Lung (tissue), 17 donors: ENCODE measurements at places on chromosomes 1 and 21. TPM values are rescaled to one million over a fixed set of nuclear protein-coding genes. Genes with fewer than 3 reads are reported as not detected.

DNAJC28 gene
- 0.74 TPM for polyA plus RNA-seq

HPCAL4 gene
- polyA plus RNA-seq: 0.16 TPM

MORC3 gene
- 13.0 TPM for polyA plus RNA-seq

LHX8 gene
- polyA plus RNA-seq: not detected

SMPDL3B gene
- 17.0 TPM for polyA plus RNA-seq
